Gastroesophageal sphincter (tissue), 4 donors: ENCODE measurements at places on chromosomes 1 and 21. TPM values are rescaled to one million over a fixed set of nuclear protein-coding genes. Genes with fewer than 3 reads are reported as not detected.

Gene FAM110D
- 3.4 TPM for total RNA-seq

Gene BRDT
- total RNA-seq, result not detected

Gene CACNA1E
- total RNA-seq, result 0.23 TPM

Gene ABCD3
- 28.9 TPM for total RNA-seq
